GM19239 (cell line): ENCODE measurements at places on chromosomes 5 and 9.

DNA sequence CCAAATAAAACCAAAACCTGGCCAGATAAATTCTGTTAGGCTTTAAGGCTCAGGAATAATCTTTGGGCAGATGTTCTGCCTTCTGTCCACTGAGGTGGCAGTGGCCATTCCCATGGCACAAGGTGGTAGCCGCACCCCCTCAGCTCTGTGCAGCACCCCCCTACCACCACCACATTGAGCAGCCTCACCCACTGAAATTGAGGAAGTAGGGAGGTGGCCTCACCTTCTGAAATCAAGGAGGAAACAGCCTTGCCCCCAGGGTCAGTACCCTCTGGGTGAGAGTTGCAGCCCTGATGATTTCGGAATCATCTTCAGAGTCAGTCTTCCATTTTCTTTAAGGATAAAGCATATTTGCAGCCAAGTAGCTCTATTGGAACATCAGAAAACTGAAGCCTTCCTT is 204.8 kb upstream of the PIK3R1 start:
- no peak for DNase-seq

DNA sequence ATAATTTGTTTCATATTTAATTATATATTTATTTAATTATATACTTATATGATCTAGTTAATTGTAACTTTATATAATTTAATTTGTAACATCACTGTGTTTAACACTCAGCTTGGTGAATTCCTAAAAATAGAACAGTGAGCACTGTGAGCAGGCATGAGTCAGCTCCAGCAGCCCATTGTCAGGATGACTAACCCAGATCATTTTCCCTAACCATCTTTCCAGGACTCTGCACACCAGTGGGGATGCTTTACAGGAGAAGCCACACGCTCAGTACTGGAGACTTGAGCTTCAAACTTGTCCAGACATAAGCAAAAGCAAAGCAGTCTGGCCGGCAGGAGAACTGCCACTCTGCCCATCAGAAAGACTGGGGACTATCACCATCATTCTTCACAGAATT is 446.2 kb upstream of the TRPC7 start:
- DNase-seq: no peak

DNA sequence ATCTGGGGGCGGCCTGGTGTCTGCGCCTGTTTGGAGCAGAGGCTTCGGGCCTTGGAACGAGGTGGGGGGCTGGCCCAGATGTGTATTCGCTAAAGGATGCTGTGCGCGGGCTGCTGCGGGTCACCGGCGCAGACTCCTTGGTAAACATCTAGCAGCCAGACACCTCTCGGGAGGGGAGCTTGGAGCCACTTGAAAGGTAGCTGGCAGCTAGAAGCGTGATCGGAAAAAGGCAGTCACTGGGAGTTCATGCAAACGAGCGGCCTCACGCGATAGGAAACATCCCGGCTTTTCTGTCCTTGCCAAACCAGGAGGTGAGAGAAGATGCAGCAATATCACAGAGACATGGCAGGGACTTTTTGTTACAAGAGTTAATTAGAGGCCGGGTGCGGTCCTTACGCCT is 8.1 kb downstream of the LAMC3 start:
- DNase-seq: no peak

GRCh38 chr5:145110181-145110580 is 725.0 kb downstream of the PRELID2 start:
- DNase-seq: no peak

DNA sequence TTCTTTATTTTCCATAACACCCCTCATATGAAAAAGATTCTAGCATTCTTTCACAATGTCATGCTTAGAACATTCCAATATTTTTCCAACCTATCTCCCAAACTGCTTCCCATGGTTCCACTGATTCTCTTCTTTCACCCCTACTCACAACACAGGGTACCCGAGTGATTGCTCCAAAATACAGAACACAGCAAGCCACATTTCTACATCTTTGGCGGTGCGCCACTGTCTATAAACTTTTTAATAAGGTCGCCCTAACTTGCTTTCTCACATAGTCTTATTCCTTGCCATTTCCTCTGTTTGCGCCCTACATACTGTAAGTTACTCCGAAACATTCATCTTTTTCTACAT is 517.1 kb downstream of the RAB3C start:
- no peak for DNase-seq

- DNase-seq: no peak
These were observed 108.4 kb downstream of the KCNIP1 start for GRCh38 chr5:170612256-170612678.

GRCh38 chr9:122005597-122005996 is 87.5 kb downstream of the TTLL11 start:
- no peak for DNase-seq

GRCh38 chr5:92402045-92402444 is 1018.9 kb upstream of the ARRDC3 start:
- DNase-seq: no peak

DNA sequence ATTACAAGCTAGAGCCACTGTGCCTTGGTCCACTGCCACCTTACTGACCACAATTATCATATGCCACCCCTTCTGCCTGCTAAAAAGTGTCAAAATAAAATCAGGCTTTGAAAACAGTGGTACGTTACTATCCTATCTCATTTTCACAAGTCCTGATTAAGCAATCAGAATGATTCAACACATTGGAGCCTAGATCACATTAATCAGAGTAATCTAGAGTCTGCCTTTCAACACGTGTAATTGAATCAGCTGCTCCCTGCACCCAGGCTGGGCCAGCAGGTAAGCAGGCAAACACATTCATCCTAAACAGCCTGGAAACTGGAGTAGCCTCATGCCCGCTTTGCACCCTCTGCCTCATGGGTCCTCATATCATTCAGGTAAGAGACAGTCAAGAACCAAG is 186.2 kb downstream of the DCP2 start:
- no peak for DNase-seq

GRCh38 chr9:116419181-116419580 is 265.6 kb downstream of the PAPPA start:
- no peak for DNase-seq

DNA sequence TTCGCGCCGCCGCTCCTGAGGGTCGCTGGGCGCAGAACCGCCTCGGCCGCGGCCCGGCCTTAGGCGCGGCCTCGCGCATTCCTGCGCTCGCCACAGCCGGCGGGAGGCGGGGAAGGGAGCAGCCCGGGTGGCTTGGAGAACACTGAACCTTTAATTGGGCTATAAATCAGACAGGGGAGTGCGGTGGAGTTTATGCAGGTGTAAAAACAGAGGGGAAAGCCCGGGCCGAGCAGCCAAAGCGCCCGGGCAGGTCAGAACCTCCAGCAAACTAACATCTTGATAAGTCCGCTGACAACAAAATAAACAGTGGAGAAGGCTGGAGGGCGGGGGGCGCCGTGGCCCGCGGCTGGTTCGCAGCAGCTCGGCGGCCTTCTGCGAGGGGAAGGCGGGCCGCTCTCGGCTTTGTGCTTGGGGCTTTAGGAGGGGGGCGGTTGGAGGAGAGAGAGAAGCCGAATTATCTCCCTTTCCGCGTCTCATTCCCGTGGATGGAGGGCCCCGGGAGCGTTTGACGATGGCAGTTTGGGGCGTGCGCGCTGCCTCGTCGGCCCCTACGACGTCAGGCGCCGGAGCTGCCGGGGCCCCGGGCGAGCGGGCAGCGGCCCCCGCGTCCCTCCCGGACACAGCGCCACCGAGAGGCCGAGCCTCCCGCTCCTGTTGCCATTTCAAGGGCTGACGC is 11.3 kb downstream of the FOXD1 start:
- DNase-seq: no peak

DNA sequence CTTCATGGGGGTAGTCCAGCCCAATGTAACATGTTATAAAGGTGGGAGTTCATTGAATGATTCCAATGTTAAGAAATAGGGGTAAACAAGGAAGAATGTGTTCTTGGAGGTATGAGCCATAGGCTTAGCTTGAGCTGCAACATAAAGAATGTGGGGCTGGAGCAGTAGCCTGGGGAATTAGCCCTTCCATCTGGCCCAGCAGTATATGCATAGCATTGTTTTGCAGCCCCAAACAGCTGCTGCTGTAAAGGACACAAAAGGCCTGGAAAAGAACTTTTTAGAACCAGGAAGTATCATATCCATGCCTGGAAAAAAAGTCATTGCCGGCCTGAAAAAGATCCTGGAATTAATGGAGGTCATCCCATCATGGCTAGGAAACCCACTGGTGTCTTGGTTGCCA is 55.8 kb upstream of the SMARCA2 start:
- DNase-seq: no peak

- DNase-seq: no peak
These were observed 10.3 kb upstream of the NME5 start for GRCh38 chr5:138149530-138149929.

GRCh38 chr9:83491995-83492394 is 46.2 kb downstream of the FRMD3 start:
- DNase-seq: no peak
